Activated T-helper 17 cell treated with anti-CD3 and anti-CD28 coated beads, Interleukin-2, amount 50 U/mL, for 72 hours (primary cell): ENCODE measurements at places on chromosomes 6 and 20. TPM values are rescaled to one million over a fixed set of nuclear protein-coding genes. Genes with fewer than 3 reads are reported as not detected.

PACSIN1 gene
- 0.09 TPM for total RNA-seq

SNRNP48 gene
- total RNA-seq: 17.7 TPM

RIPOR3 gene
- not detected for total RNA-seq

ZNF217 gene
- 54.2 TPM for total RNA-seq

MLN gene
- not detected for total RNA-seq

SCGN gene
- not detected for total RNA-seq

BAK1 gene
- 48.8 TPM for total RNA-seq

SSR1 gene
- 157 TPM for total RNA-seq

NKX2-2 gene
- not detected for total RNA-seq

CCN2 gene
- not detected for total RNA-seq

F13A1 gene
- total RNA-seq: not detected

SLC26A8 gene
- not detected for total RNA-seq

PHACTR3 gene
- not detected for total RNA-seq

GSTA1 gene
- total RNA-seq: not detected

RFX6 gene
- total RNA-seq: not detected

EMILIN3 gene
- not detected for total RNA-seq

GRIK2 gene
- not detected for total RNA-seq

SMPDL3A gene
- total RNA-seq: 0.58 TPM
